ENCODE measurements at places on chromosomes 7 and 10.

DNA sequence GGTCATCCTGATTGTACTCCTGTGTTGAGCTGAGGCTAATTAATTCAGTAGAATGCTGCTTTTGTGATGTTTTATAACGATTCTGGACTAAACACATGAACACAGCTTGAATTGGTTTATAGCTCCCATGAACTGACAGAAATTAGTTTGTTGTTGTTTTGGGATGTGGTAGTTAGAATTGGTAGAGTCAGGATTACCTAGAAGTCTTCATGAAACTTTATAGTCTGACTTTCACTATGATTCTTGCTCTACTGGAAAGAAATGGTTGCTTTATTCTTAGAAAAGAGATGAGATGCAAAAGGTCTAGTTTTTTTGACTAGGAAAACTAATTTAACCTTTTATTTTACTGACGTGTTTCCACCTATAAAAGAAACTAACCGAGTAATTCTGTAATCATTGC is 23.4 kb upstream of the TRUB1 start:
- DNase-seq: no peak

GRCh38 chr7:156545979-156546378 is 94.6 kb upstream of the RNF32 start:
- DNase-seq: no peak

GRCh38 chr10:88421590-88421989 is 161.5 kb downstream of the RNLS start:
- DNase-seq: no peak

- no peak for DNase-seq
Measured at GRCh38 chr10:126611303-126611702, 59.2 kb downstream of the C10orf90 start.

- DNase-seq: no peak
Measured at GRCh38 chr10:95260909-95261552, 29.8 kb downstream of the PDLIM1 start.

DNA sequence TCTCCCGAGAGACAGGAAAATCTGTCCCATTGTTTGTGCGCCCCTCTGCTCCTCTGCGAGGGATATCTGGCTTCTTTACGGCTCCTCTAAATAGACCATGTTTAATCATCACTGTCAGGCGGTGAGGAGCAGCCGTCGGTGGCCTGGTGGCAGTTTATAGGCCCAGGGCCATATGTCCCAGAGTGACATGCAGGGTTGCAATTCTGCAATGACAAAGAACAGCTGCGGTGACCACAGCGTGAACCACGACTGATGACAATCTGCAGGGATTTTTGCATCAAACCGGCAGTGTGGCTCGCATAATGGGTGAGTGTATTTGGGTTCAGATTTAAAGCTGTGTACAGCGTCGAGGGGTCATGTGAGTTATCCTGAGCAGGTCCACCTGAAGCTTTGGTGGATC is 41.5 kb downstream of the GATA3 start:
- no peak for DNase-seq

DNA sequence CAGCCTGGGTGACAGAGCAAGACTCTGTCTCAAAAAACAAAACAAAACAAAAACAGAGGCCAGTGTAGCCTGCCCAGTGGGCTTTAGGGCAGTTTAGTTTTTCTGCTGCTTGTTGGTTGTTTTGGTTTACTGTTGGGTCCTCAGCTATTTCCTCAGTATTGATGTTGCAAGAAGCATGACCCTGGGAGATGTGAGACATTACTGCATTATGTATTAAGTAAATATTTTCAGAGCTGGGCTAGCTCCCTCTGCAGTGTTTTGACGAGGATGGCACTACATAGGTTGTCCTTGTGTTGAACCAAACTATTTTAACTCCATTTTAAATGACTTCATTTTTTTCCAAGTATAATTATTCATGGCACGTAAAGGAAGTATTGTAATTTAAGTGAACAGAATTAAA is 4.8 kb downstream of the AKAP9 start:
- no peak for DNase-seq

- DNase-seq: peak; percentile 26
Measured at GRCh38 chr7:19958309-19958896, 185.0 kb upstream of the TMEM196 start.

DNA sequence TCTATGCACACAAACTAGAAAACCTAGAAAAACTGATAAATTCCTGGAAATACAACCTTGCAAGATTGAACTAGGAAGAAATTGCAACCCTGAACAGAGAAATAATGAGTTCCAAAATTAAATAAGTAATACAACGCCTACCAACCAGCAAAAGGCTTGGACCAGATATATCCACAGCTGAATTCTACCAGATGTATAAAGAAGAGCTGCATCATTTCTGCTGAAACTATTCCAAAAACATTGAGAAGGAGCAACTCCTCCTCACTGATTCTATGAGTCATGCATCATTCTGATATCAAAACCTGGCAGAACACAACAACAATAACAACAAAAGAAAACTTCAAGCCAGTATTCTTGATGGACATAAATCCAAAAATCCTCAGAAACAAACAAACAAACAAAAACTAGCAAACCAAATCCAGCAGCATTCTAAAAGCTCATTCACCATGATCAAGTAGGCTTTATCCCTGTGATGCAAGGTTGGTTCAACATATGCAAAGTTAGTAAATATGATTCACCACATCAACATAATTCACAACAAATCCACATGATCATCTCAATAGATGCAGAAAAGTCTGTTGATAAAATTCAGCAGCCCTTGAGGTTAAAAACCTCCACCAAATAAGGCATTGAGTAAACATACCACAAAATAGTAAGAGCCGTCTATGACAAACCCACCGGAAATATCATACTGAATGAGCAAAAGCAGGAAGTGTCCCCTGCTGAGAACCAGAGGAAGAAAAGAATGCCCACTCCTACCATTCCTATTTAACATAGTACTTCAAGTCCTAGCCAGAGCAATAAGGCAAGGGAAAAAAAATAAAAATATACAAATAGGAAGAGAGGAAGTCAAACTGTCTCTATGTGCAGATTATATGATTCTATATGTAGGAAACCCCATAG is 98.2 kb downstream of the PCDH15 start:
- no peak for DNase-seq

- DNase-seq: no peak
Measured at GRCh38 chr10:106493226-106493625, 671.3 kb downstream of the SORCS1 start.

DNA sequence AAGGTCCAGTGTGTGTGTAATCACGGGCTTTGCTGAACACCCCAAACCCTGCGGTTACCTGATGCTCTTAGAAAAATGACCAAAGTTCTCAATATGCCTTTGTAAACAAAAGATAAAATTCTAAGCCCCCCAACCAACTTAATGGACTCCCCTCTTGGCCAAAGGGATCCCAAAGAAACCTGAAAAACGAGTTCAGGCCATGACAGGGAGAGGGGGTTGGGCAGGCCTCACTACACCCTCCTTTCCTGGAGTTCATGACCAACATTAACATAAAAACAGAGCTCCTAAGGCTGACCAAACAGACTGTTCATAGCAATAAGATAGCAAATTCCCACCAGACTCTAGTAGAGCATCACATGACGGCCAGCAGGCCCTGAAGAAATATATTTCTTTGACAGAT is 3.0 kb upstream of the VIPR2 start:
- DNase-seq: no peak

DNA sequence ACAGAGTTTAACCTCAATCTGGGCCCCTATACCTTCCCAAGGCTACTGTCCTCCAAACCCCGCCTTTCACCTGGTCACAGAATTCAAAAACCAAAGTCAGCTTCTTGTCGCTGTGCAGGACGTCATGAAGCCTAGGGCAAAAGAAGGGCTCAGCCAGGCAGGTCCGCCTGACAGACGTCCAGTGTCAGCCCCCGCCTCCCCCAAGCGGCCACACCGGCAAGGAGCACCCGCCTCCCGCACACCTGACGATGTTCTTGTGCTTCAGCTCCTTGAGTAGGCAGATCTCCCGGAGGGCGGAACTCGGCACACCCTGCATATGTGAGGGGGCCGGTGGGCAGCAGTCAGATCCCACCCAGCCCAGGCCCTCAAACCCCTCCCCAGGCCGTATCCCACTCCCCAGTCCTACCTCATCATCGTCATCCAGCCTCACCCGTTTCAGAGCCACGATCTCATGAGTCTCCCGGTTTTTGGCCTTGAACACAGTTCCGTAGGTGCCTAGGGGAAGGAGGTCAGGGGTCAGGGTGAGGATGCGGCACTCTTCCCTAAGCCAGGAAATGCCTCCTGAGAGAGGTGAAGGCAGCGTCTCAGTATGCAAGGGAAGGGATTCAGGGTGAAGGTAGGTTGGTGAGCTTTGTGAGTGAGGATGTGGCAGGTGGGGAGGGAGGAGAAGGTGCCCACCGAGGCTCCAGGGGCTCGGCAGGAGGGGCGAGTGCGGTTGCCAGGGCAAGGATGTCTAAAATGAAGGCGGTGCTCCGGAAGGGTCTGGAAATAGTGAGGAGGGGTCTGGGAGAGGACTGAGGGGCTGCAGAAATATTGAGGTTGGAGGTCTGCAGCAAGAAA is 811 bp downstream of the CDK5 start:
- no peak for DNase-seq

DNA sequence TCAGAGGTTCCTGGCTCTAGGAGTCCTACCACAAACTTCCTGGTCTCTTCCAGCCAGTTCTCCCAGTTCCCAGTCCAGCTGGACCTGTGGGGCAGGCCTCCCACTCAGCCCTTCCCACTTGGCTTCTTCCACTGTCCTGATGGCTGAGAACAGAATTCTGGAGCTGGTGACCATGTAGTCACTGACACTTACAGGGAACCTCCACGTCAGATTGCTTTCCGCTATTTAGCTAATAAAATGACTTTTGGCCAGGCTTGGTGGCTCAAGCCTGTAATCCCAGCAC is 63.5 kb upstream of the ZRANB1 start:
- peak; percentile 31 for DNase-seq

- DNase-seq: peak; percentile 69
Measured at GRCh38 chr10:34719328-34719727, 95.8 kb downstream of the PARD3 start.

- DNase-seq: no peak
Measured at GRCh38 chr10:118571123-118571522, 24.3 kb downstream of the PRLHR start.

DNA sequence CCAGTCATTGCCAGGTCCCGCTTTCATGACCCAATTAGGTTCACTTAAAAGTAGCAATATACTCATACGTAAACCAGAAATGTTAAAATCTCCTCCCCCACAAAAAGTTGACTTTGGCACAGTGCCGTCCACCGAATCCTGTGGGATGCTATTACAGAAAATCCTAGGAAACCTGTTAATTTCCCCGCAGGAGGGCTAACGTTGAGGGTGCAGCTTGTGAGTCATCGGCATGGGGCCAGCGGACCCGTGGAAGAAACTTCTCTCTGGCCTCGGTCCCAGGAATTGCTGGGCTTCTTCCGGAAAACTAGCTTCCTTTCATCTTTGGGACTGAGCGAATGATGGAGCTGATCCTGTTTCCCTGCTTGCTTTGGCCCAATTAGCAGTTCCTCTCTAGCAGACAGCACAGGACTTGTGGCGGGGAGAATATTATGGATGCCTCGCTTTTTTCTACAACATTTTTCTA is 13.5 kb downstream of the CRYGN start:
- DNase-seq: no peak

GRCh38 chr10:112957640-112958092 is 7.6 kb downstream of the TCF7L2 start:
- no peak for DNase-seq

GRCh38 chr10:132164761-132165278 is 21.9 kb upstream of the DPYSL4 start:
- DNase-seq: peak; percentile 51

- DNase-seq: no peak
Measured at GRCh38 chr10:62450912-62451610, 76.9 kb downstream of the ZNF365 start.

- DNase-seq: no peak
Measured at GRCh38 chr7:69002416-69002815, 595.9 kb upstream of the AUTS2 start.

GRCh38 chr7:105677817-105678573 is 96.7 kb upstream of the EFCAB10 start:
- no peak for DNase-seq

GRCh38 chr10:89091496-89091895 is 100.9 kb downstream of the FAS start:
- DNase-seq: no peak

DNA sequence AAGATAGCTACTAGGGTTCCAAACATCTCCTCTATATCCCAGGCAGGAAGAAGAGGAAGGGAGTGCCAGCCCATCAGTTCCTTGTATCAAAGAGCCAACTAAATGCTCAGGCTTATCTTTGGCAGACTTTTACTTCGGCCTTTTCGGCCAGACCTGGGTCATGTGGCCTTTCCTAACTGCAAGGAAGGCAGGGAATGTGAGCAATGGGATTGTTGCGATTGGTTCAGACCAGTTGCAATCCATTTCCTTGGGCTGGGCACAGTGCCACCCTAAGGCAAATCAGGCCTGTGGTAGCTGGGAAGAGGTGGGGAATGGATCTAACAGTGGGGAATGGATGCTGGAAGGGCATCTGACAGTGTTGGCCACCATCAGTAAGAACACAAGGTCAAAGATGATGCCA is 109.9 kb downstream of the RPS24 start:
- no peak for DNase-seq

GRCh38 chr7:155921086-155921803 is 109.0 kb upstream of the SHH start:
- no peak for DNase-seq

- DNase-seq: no peak
Measured at GRCh38 chr10:87552248-87552929, 47.7 kb downstream of the MINPP1 start.

- DNase-seq: no peak
Measured at GRCh38 chr7:44519546-44519945, 21.6 kb downstream of the NPC1L1 start.

GRCh38 chr7:25360451-25360850 is 132.2 kb upstream of the NPVF start:
- no peak for DNase-seq

DNA sequence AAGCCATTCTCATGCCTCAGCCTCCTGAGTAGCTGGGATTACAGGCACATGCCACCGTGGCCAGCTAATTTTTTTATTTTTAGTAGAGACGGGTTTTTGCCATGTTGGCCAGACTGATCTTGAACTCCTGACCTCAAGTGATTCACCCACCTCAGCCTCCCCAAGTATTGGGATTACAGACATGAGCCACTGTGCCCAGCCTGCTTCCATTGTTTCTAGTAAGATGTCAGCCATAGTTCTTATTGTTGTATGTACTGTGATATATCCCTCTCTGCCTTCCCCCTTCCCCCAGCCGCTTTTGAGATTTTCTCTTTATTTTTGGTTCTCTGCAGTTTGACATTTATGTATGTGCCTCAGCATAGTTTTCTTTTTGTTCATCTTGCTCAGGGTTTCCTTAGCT is 87.9 kb upstream of the KLF14 start:
- DNase-seq: no peak
